ENCODE measurements at places on chromosomes 7 and 10.
A peak's percentile ranks its signal among the peaks of the same experiment; 100 is the strongest.

- no peak for DNase-seq
Measured at GRCh38 chr10:79335094-79335469, 12.2 kb upstream of the PPIF start.

GRCh38 chr10:130808243-130808642, 503.3 kb downstream of the TCERG1L start:
- no peak for DNase-seq

DNA sequence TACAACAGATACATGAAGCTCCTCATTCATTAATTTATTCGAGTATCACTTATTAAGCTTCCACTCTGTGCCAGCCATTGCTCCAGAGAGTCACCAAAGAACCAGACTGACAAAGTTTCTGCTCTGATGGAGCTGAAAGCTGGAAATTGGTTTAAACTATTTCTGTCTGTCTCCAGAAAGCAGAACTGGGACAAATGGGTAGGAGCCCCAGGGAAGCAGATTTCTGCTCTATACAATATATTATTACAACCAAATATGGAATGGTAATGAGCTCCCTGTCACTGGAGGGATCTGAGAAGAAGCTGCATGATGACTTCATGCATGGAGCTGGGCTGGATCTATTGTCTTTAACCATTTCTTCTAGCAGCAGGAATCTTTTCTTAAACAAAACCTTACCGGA, 165.4 kb upstream of the ADO start:
- DNase-seq, result no peak

DNA sequence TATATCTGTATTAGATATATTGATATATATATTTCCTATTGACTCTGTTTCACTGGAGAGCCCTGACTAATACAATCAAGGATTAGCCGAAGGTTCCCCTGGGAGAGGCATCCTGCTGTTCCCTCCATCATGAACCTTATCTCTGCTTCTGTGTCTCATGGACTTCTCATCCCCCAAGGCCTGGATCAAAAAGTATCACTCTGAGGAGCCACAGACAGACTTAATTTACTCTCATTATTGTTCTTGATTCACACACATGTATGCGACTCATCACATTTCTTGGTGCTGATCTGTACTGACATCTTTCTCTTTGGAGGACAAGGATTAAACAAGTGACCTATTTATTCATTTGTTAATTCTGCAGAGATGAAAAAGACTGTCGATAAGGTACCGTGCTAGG, 550.2 kb downstream of the KCNMA1 start:
- peak; percentile 18 for DNase-seq

GRCh38 chr10:130024779-130025325, 60.8 kb upstream of the EBF3 start:
- DNase-seq, result no peak

DNA sequence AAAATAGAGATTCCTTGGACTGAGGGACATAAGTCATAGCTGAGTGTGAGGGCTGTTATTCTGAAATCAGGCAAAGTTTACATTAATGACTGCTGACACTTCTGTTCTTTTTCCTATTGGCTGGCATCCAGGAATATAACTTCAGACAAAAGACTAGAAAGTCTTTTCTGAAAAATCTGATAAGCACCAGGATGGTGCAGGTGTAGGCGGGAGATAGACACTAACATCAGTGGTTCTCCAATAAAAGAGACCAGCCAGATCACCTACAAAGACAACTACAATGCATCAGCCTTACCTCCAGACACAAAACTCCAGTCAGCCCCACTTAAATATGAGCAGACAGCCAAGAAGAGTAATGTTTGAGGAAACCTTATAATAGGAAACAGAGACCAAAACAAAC, 168.3 kb upstream of the LRGUK start:
- DNase-seq, result no peak

GRCh38 chr10:14953424-14954000, 384 bp downstream of the DCLRE1C start:
- peak; percentile 68 for DNase-seq

GRCh38 chr7:15685358-15686294, 857 bp downstream of the MEOX2 start:
- DNase-seq, result peak; percentile 83

DNA sequence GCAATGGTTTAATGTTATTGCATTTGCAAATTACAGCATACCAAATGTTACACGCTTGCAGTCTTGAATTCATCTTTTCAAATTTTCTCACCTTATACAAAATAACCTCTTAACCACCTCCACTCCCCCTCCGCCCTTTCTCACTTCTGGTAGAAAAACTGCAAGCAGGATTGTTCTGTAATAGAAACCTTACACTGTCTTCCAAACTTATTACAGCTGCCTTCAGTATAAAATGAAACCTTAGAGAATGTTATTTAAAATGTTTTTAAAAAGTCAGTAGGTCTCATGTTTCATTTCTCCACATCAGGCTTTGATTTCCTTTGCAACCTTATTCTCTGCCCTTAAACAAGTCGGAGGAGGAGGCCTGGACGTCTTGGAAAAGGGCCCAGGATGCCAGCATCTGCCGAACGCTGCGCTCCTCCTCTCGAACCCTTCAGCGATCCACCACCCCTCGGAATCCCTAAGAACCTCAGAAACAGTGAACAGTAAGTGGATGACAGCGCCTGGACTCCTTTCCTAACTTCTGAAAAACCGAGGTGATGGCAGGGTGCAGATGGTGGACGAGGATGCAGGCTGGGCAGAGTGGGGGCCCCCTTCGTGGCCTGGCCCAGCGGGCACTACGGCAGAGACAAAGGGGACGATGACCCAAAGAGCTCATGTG, 74.0 kb downstream of the FGFR2 start:
- peak; percentile 12 for DNase-seq

GRCh38 chr10:113458944-113459343, 93.9 kb upstream of the HABP2 start:
- no peak for DNase-seq

DNA sequence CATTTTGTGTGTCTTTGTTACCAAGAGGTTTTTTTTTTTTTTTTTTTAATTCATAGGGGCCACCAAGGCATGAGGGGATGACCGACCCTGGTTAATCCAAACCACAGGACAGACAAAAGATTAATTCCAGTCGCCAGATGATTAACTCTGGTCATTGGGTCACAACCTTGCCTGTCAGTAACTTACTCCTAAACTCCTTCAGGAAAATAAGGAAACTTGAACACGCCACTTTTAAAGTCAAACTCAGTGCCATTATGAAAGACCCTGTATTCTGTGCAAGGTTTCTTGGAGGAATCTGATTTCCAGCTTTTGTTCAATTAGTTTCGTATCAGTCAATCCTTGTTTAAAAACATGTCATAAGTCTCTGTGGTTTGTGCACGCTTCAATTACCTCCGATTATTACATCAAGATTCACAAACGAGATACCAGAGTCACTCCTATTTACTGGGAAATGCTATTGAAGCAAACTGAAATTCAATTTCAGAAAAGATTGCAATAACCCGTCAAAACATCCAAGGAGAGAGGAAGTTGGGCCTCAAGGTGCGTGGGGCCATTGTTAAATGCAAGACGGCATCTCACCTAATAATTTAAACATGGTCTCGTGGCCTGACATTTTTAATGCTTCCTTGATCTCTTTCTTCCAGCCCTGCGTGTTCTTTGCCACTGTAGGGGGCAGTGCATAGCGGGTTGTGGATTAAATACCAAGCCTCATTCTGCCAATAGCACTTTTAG, 44.0 kb downstream of the NRP1 start:
- no peak for DNase-seq

- peak; percentile 82 for DNase-seq
Measured at GRCh38 chr10:51501396-51501795, 198.0 kb downstream of the CSTF2T start.

GRCh38 chr10:70589762-70590654, 12.5 kb downstream of the PRF1 start:
- peak; percentile 23 for DNase-seq

GRCh38 chr7:69597278-69598076, 798 bp upstream of the AUTS2 start:
- DNase-seq, result peak; percentile 17

- no peak for DNase-seq
Measured at GRCh38 chr7:12300415-12300814, 89.3 kb downstream of the TMEM106B start.

DNA sequence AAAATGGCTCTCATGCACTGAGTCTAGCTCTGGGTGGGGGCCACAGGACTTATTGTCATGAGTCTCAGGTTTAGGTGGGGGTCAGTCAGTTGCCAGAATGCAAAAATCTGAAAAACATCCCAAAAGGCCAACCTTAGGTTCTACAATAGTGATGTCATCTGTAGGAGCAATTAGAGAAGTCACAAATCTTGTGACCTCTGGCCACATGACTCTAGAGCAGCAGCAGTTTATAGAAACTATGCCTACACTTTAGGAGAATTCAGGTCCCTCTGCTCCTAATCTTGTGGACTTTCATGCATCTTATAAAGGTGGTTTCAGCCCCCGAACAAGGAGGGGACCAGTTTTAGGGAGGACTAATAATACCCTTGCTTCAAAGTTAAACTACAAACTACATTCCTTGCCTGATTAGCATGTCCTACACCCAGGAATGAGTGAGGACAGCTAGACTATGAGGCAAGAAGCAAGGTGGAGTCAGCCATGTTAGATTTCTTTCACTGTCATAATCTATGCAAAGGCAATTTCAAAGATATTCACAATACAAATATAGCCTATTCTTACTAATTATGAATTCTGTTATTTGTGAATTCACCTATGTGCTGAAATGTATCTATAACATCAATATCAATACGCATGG, 123.5 kb upstream of the ADCY1 start:
- DNase-seq, result no peak

DNA sequence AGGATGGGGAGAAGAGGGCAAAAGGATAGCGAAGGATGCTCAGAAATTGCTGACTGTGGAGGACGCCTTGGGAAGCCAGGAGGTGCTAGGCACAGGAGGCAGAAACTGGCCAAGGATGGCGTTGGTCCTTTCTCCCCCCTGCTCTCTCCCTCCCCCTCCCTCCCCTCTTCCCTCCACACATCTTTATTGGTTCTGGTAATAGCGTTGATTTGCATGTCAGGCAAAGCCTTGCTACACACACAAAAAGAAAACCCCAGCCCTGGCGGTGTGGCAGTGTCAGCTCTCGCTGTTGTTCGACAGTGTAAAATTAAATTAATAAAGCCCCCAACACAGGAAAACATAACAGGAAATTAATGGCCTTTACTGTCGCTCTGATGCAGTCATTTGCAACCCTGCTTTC, 47.2 kb downstream of the PAX2 start:
- no peak for DNase-seq

GRCh38 chr10:62171791-62172190, 96.9 kb downstream of the RTKN2 start:
- peak; percentile 72 for DNase-seq

DNA sequence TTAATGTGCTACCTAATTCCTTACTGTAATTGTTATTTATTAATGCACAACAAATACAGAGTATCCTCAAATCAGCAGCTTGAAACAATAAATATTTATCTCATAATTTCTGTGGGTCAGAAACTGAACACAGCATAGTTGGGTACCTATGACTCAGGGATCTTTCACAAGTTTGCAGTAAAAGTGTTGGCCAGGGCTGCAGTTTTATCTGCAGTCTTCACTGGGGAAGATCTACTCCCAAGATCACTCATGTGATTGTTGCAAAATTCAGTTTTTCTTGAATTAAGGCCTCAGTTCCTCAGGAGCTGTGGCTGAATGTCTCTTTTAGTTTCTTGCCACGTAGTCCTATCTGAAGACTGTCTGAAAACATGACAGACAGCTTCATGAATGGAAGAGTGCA, 237.8 kb downstream of the ZWINT start:
- DNase-seq, result no peak

GRCh38 chr10:123180101-123181090, 26.2 kb downstream of the BUB3 start:
- no peak for DNase-seq

DNA sequence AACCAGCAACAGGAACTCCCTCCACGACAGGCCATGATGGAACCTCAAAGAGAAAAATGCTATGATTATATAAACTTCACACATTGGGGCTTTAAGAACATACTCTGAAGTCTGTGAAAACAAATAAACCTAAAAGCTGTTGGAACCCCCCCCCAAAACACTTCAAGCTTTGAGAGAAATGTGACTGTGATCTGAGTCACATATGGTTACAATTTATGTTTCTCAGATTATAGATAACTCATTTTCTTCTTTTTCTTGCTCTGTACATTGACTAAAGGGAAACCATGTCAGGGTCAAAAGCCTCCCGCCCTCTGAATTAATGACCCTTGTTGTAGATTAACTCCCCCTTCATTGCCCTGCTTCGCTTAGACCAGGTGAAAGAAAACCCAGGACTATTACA, 15.8 kb downstream of the VOPP1 start:
- DNase-seq, result no peak

GRCh38 chr7:41438705-41439514, 264.0 kb downstream of the INHBA start:
- peak; percentile 47 for DNase-seq

DNA sequence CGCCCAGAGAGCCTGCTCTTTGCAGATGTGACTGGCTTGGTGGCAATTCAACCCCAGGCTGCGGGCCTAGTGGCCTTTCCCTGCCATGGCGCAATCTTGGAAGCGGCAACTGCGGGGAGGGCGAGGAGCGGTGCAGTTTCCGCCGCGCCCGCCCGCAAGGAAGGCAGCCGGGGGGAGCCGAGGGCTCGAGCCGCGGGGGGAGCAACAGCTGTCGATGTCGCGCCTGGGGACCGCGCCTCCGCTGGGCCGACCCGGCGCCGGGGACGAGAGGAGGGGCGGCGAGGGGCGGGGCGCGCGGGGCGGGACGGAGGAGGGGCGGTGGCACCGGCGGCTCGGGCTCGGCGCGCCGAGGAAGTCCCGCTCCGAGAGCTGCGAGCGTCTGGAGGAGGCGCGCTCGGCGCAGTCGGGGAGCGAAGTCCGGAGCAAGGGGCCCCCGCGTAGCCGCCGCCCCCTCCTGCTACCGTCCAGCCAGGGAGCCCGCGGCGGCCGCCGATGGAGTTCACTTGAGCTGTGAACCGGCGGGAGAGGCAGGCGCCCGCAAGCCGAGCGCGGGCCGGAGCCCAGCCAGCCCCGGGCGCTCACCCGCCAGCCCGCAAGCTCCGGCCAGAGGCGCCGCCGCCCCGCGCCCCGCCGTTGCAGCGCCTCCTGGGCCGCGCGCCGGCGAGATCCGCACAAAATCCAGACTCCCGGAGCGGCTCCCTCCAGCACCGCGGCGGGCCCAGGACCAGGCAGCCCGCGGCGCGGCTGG, 438.1 kb upstream of the GALNT17 start:
- DNase-seq, result peak; percentile 60

GRCh38 chr10:45255706-45256105, 59.7 kb downstream of the OR13A1 start:
- no peak for DNase-seq

DNA sequence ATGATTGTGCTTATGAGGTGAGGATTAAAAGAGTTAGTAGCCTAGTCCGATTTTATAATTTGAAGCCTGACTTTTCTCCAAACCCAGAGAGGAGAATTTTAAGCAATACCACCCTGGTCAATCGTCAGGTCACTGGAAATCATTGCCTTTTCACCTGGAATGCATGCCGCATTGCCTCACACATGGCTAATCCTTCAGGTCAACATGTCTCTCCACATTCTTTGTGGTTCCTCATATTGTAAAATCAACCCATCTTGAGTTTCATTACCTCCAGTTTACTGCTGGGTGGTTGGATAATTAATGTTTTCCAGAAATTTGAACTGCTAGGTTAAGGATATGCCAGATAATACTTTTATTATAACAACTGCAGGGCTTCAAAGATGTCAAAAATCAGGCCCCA, 55.6 kb upstream of the SEMA3E start:
- DNase-seq, result no peak

GRCh38 chr7:17773289-17773626, 167.0 kb downstream of the SNX13 start:
- peak; percentile 87 for DNase-seq
